ENCODE measurements at places on chromosomes 1 and 21.

GRCh38 chr1:158046715-158047510 is 53.5 kb downstream of the KIRREL1 start:
- DNase-seq: no peak

DNA sequence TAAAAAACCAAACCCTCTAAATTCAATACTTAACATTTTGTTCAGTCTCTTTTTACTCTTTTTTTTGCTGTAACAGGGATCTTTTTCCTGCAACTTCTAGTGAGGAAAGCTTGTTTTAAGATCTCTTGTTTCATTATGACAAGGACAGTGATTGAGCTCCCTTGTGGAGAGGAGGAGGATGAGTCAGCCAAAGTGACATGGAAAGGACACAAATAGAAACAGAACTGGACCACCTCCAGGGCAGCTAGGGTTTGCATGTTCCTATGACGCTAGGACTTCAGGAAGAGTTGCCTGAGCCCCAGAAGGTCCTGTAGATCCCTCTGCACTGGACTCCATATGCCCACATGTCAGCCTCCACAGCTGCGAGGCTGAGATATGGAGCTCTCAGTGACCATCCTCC is 212.6 kb upstream of the FAM78B start:
- no peak for DNase-seq

DNA sequence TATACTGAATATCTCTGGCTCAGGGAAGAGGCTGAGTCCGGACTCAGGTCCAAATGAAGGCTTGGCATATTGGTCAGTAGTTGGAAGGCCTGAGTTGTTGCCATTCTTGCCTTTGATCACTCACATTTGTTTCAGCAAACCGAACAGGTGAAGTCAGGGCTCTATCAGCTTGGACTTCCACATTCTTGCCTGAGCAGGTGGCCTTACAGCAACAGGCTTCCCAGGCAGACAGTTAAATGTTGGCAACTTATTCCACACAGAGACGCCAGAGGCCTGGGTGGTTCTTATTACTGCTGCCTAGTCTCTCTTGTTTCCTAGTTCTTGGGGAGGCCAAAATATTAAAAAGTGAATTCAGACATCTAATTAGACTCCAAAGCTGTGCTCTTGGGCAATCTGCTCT is 36.6 kb downstream of the XCL2 start:
- DNase-seq: no peak

- no peak for DNase-seq
Observed at GRCh38 chr1:35426097-35426586, 131.1 kb downstream of the KIAA0319L start.

GRCh38 chr1:24199291-24199900 is 12.3 kb upstream of the IFNLR1 start:
- peak; percentile 35 for DNase-seq
